ENCODE measurements at places on chromosomes 12 and 14.

DNA sequence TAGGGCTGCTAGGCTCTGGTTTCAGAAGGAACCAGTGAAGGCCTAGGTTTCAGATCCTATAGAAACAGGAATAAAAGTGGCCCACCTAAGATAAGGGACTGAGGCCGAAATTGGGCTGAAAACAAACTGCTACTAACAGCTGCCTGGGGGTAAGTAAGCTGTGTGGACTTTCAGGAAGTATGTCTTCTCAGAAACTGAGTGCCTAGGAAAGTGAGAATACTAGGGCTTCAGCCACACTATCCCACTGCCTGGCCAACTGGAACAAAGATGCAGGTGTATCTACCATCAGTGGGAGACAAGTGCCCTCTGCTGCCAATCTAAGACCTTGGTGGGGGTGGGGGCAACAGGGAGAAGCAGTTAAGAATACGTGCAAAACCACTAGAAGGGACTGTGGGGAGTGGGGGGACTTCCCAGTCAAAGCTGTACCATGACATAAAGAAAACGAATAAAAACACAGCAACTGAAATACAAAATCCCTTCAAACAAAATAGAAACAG, 82.5 kb downstream of the MED13L start:
- peak; percentile 84 for DNase-seq

GRCh38 chr14:63972323-63972932, 119.6 kb downstream of the SYNE2 start:
- no peak for DNase-seq

- DNase-seq, result no peak
Measured at GRCh38 chr14:51538973-51539372, 112.7 kb upstream of the FRMD6 start.

- DNase-seq, result no peak
Measured at GRCh38 chr14:65320661-65321308, 91.7 kb upstream of the FUT8 start.

DNA sequence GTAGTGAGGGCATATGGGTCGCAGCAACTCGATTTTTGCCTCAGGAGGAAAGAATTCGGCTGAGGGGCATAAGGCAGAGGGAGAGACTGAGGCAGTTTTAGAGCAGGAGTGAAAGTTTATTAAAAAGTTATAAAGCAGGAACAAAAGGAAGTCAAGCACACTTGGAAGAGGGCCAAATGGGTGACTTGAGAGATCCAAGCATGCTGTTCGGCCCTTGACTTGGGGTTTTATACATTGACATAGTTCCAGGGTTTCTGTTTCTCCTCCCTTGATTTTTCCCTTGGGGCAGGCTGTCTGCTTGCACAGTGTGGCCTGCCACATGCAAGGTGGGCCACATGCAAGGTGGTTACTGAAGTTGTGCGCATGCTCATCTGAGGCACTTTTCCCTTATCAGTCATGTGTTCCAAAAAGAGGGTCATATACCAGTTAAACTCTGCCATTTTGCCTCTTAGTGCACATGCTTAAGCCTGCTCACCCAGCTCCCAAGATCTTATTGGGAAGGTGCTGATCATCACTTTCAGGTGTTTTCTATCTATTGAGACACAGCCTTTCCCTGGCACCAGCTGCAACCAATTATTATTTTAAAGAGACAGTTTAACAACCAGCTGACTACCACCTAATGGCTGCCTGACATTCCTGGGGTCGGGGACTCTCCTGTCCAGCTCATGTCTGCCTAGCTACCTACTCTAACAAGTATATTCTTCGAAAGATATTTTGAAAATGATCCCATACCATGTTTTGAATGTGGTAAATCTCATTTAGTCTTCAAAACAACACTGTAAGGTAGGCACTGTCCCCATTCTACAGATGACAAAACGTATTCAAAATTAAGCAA, 19.9 kb downstream of the PTGER2 start:
- DNase-seq, result no peak

- DNase-seq, result no peak
Measured at GRCh38 chr12:89977405-89978085, 268.9 kb upstream of the ATP2B1 start.

DNA sequence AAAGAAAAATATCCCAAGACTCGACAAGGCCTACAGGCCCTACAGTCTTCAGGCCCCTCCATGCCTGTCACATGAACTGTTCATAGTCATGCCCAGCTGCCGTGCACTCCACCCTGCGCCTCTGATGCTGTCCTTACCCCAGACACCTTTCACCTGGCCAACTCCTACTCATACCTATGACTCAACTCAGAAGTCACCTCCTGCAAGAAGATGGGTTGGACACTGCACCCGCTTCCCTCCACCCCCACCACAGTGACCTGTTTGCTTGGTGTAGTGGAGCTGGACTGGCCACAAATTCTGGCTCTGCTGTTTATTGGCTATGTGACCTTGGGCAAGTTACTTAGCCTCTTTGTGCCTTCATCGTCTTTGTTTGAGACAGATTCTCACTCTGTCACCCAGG, 56.2 kb downstream of the PHETA1 start:
- no peak for DNase-seq

- no peak for DNase-seq
Measured at GRCh38 chr12:75850721-75851462, 180.7 kb downstream of the PHLDA1 start.

DNA sequence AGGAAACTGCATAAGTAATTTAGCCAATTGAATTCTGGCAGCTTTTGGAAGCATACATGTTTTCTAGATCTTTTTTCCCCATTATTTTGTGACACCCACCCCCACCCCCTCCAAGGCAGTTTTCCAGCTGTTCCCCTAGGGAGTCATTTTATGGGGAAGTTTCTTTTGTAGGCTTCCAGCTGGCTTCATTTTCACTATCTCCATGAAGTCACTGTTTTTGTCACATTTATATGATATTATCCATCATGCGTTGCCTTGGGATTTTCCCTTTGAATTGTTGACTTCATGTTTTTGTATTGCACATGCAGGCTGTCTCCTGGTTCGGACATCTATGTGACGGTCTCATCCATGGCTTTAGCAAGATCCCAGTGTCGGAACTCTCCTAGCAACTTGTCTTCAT, 233.6 kb upstream of the RGS6 start:
- no peak for DNase-seq

GRCh38 chr12:113440336-113440735, 18.2 kb downstream of the SDSL start:
- DNase-seq, result no peak

- DNase-seq, result no peak
Measured at GRCh38 chr12:130825771-130826150, 13.3 kb downstream of the STX2 start.

DNA sequence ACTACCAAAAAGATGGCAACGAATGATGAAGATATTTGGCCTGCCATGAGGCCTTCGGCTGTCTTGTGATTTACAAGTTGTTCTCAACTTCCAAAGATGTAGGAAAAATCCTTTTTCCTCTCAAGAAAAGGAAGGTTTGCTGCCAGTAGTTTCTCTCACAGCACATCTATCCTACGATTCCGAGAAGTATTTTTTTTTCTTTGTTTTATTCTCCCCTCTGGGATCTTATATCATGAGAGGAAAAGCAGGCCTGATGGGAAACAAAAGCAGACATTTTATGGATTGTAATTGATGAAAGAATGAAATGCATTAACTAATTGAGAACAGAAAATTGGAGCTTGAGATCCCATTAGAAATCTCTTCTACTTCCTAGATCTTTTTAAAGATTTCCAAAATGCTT, 1197.9 kb upstream of the SEL1L start:
- DNase-seq, result no peak

- no peak for DNase-seq
Measured at GRCh38 chr12:124126950-124127655, 154.1 kb downstream of the ZNF664 start.

DNA sequence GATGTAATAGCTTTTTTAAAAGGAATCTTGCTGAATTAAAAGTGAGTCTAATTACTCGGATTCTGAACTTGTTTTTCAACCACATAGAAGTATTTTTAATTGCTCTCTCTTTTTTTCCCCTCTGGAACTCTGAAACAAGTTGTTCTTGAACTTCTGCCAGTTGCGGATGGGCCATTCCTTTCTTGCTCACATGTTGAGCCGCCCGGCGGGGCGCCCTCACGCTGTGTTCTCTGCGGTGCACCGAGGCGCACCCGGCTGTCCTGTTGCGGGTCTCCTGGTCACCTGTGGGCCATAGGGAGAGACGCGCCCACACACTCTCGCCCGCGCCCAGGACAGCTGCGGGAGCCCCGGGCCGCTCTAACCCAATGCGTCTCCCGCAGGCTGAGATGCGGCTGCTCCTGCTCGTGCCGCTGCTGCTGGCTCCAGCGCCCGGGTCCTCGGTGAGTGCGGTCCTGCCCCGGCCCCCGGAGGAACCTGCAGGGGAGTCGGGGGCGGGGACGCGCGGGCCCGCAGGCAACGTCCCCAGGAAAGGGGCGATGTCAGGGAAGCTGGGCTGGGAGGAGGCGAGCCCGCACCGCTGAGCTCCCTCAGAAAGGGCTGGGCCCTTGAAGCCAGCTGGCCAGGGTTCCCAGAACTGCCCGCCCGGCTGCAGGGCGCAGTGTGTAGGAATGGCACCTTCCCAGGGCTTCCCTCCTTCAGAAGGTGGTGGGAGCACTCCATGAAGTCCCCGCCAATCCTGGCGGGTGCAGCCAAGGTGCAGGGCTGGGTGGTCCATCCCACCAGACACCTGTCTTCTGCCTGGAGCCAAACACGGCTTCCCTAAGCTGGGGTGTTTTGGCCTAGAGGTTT, 2.3 kb downstream of the PAPLN start:
- no peak for DNase-seq

GRCh38 chr12:98154850-98155249, 360.5 kb upstream of the TMPO start:
- DNase-seq, result no peak

DNA sequence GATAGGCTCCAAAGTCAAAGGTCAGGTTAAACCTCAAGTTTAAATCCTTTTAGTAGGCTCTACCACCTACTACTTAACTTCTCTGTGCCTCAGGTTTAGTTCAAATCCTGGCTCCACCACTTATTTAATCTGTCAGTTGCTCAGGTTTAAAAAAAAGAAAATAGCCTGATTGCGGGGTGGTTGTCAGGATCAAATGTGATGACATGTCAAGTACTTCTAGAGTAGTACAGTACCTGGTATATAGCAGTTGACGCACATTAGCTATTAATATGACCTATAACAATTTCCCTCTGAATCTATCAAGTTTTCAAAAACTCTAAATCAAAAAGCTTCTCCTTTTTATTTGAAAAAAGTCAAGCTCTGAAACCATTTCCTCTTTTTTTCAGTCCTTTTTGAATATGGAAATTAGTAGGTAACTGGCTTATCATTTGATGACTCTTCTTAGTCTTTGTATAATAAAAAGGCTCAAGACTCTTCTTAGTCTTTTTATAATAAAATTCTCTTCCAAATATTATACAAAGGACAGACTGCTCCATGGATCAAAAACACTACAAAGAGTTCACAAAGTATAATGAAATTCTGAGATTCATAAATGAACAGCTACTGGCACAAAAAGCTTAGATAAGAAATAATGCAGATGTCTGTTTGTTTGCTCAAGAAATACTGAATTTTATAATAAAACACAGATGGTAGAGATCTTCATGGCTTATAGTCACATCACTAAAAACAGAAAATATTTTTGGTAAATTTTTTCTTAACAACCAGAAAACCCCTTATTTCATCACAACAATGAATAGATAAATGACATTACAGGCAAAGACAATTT, 5.0 kb downstream of the OSBPL8 start:
- no peak for DNase-seq
